ENCODE measurements at places on chromosomes 6 and 20. TPM values are rescaled to one million over a fixed set of nuclear protein-coding genes. Genes with fewer than 3 reads are reported as not detected.

ARG1 gene
- 0.69 TPM for total RNA-seq

MYLK4 gene
- total RNA-seq, result 0.27 TPM

NMBR gene
- not detected for total RNA-seq

SCAND1 gene
- total RNA-seq, result 46.2 TPM

GRM4 gene
- total RNA-seq, result 2.6 TPM

CCDC170 gene
- total RNA-seq, result 0.12 TPM

ZNF311 gene
- not detected for total RNA-seq

CD109 gene
- total RNA-seq, result 42.1 TPM

FAM83B gene
- total RNA-seq, result 16.9 TPM
